ENCODE measurements at places on chromosomes 4 and X.

GRCh38 chr4:118729287-118730286, 44.4 kb downstream of the METTL14 start:
- no peak for DNase-seq

DNA sequence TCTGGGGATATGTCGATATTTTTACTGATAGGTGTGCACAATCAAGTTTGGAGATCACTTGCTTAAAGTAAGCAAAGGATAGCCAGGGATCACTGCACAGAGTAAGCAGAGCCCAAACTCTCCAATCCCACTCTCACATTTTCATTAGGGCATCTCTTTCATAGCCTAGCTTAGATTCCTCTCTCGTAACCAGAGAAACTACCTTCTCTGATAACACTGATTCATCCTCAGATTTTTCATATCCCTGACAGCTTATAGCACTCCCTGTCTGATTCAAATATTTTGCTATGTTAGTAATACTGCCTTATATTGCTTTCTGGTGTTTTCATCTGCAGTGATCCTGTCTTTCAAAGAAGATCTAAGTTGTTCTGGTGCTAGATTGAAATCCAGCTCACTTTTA, 123.7 kb downstream of the CBLL2 start:
- DNase-seq, result no peak

- no peak for DNase-seq
Measured at GRCh38 chr4:6495736-6496135, 23.3 kb upstream of the PPP2R2C start.

- DNase-seq, result no peak
Measured at GRCh38 chrX:46433892-46434291, 111.3 kb downstream of the ZNF674 start.

- DNase-seq, result no peak
Measured at GRCh38 chr4:173318240-173318639, 15.9 kb downstream of the HMGB2 start.

GRCh38 chrX:105464618-105465017, 244.1 kb upstream of the TEX13A start:
- no peak for DNase-seq

GRCh38 chr4:113248320-113248719, 198.9 kb downstream of the ANK2 start:
- DNase-seq, result no peak

GRCh38 chr4:155846929-155847328, 19.1 kb downstream of the ASIC5 start:
- DNase-seq, result no peak

DNA sequence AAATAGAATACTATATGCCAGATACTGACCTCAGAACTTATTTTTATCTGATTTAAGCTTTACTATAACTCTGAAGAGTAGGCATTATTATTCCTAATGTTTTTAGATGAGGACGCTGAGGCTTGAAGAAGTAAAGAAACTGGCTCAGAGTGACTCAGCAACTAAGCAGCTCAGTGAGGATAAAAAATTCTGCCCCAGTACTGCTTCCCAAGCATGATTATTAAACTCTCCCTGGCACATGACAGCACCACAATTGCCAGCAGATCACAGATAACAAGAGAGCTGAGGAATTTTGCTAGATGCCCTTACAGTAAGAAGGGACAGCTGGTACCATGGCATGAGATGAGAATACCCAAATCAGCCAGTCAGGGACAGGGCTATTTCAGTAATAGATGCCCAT, 219.4 kb downstream of the NKX6-1 start:
- DNase-seq, result no peak

GRCh38 chrX:53022381-53022780, 26.2 kb upstream of the GPR173 start:
- DNase-seq, result no peak

DNA sequence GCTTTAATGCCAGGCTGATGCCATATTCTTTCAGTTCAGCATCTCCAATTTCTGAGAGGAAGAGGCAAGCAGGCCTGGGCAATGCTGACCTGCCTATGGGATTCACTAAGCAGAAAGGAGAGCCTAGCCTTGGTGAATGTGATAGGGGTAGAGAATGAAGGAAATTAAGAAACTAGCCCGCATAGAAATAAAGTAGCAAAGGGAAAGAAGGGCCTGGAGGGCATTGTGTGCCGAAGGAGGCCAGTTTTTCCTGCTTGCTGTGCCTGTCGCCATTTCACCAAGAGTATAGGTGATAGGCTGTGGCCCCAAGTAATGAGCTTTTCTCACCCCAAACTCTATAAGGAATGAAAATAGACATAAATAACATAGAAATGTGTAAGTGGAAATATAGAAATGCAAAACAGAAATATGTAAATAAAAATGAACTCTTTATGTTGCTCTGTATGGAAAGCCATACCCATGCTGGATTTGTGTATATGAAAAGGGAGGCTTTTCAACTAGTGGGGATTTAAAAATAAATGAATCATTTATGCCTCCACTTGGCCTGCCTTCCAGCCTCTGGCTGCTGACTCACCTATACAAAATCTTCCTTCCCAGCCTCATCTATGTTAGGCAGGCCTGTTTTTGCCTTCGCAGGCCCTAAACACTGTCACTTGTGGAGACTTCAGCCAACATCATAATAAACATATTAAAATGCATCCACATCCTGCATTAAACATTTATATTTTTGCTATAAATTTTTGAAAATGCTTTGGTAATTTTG, 5.1 kb upstream of the OCRL start:
- DNase-seq, result no peak

GRCh38 chr4:183602557-183603027, 56.4 kb downstream of the RWDD4 start:
- DNase-seq, result peak; percentile 20

DNA sequence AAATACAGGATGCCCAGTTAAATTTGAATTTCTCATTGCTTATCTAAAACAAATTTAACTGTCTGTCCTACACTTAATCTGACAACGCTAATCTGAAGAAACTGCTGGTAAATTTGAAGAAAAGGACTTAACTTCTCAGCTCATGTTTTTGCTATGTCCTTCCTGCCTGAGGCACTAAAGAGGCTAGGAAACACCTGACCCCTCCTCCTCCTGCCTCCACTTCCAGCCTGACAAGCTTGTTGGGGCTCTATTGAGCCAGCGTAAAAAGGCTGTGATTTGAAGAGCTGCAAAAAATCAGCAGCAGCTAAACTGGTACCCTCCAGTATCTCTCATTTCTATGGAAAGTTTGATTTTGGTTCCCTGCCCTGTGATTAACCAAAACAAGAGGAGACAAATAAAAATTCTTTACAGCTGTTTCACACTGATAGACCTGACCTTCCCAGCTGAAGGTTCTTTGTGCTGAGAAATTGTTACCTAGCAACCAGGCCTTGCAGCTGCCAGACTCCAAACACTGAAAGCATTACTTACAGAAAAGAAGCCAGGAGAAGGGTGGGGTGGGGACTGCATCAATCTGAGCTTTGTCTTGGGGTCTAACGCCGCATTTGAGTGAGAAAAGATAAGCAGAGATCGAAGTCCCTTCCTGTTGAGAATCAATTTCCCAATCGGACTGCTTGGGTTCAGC, 35.0 kb downstream of the DCX start:
- no peak for DNase-seq

GRCh38 chr4:109315341-109315740, 12.9 kb upstream of the COL25A1 start:
- no peak for DNase-seq

GRCh38 chr4:78004270-78004669, 52.9 kb upstream of the FRAS1 start:
- DNase-seq, result no peak

- DNase-seq, result peak; percentile 79
Measured at GRCh38 chr4:74133786-74134499, 24.0 kb upstream of the MTHFD2L start.

Measured in GM12865 (cell line).